ENCODE measurements at places on chromosomes 5 and 9.
A peak's percentile ranks its signal among the peaks of the same experiment; 100 is the strongest.

- no peak for DNase-seq
Observed at GRCh38 chr5:93532370-93532769, 48.6 kb downstream of the NR2F1-AS1 start.

- DNase-seq = peak; percentile 73
Observed at GRCh38 chr5:146137967-146138403, 32.6 kb upstream of the PLAC8L1 start.

- no peak for DNase-seq
Observed at GRCh38 chr9:100131216-100131615, 32.2 kb downstream of the INVS start.

DNA sequence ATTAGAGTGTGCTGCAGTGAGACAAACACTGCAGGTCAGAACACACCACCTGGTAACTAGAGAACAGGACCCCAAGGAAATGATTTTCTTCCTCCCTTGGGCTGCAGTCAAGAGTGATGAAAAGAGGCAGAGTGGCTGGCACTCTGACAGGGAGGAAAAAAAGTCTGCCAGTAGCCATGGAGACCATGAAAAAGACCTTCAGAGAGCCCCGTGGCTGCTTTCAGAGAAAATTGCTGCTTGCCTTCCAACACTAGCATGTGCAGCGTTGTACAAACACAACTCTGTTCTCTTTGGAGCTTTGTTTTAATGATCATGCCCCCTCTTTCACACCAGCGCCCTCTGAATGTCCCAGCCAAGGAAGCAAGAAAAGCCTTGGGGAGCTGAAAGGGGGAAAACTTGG lies 68.8 kb downstream of the ANKRD55 start:
- DNase-seq = no peak

DNA sequence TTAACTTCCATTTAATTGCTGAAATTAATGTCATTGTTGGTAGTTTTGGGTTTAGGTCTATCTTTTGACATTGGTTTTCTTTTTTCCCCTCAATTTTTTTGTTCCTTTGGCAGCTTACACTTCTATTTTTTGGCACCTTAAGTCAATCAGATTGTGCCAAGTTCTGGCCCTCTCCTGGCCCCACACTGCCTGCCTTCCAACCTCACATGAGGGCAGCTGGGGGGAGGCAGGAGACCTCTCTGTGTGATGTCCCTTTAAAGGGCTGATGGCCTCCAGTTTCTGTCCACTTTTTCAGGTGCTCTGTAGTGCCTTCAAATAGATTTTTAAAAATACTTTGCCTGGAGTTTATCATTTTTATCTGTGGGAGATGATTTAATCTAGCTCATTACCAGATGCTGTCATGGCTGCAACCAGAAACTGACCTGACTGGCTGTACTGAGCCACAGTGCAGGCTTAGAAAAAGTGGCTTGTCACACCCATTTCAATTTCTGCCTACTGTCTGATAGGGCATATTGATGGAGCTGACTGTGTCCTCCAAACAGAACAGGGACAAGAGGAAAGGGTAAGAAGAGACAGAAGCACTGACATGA lies 196.6 kb downstream of the FANCC start:
- DNase-seq = no peak

DNA sequence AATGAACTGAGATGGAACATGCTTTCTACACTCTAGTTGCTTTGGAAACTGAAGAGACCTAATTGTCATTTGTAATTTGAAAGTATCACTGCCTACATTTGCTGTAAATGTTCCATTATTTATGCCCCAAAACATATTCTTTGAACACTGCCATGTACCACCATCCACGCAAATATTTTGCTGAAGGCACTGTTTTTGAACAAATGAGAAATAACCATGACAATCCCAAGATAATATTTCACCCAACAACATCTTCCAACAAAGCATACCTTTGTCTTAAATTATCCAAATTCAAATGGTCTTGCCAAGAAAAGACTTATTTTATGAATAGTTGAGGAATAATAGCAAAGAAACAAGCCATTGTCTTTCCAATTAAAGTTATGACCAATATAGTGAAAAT lies 356.2 kb downstream of the SEMA5A start:
- no peak for DNase-seq

DNA sequence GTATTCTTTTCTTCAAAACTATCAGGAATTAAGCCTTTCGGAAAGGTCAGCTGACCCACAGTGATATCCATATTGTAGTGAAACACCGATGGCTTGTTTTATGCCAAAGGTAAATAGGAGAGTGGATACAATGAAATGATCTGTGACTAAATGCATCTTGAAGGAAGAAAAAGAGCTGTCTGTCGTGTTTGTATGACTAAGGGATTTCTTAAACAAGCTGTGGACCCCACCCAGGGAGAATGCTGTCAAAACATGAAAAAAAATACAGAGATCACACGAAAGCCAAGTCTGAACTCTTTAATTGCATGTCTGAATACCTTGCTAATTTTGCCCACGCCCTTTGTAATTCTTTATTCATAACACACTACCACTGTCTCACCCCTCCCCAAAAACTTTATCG lies 286.4 kb upstream of the WWC1 start:
- DNase-seq = no peak

GRCh38 chr9:109272745-109273144 lies 48.1 kb downstream of the EPB41L4B start:
- DNase-seq = no peak

GRCh38 chr5:142816531-142817430 lies 46.6 kb downstream of the ARHGAP26 start:
- DNase-seq = peak; percentile 79

- DNase-seq = no peak
Observed at GRCh38 chr9:126927419-126927818, 12.8 kb downstream of the RALGPS1 start.

DNA sequence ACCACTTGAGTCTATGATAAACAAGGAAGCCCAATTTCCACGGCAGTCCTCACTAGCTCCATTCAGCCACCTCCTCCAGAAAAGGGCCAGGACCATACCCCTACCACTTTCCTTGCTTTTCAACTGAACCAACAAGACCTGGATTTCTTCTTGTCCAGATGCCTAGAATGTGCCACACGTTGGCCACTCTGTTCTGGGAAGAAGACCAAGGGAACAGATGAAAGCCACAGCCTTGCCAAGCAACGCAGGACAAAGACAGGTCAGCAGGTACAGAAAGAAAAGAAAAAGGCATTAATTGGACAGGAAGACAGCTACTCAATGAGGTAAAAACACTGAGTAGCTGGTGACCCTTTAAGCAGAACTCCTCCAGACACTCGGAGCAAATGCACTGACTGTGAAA lies 2.2 kb downstream of the CCNJL start:
- DNase-seq = no peak

DNA sequence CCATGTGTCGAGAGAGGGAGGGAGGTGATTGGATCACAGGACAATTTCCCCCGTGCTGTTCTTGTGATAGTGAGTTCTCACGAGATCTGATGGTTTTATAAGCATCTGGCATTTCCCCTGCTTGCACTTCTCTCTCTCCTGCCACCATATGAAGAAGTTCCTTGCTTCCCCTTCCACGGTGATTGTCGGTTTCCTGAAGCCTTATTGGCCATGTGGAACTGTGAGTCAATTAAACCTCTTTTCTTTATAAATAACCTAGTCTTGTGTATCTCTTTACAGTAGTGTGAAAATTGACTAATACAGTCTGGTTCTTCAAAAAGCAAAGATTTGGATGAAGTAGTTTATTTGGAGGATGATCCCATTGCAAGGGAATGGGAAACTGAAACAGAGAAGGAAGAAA lies 11.3 kb upstream of the MIER3 start:
- DNase-seq = no peak

GRCh38 chr5:148467958-148468357 lies 84.2 kb downstream of the FBXO38 start:
- DNase-seq = no peak

DNA sequence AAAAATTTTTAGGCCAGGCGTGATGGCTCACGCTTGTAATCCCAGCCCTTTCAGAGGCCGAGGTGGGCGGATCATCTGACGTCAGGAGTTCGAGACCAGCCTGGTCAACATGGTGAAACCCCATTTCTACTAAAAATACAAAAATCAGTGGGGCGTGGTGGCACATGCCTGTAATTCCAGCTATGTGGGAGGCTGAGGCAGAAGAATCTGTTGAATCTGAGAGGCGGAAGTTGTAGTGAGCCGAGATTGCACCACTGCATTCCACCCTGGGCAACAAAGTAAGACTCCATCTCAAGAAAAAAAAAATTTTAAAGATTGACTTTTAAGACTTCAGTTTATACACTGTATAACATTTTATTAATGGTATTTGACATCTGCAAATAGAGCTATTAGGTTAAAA lies 60.1 kb upstream of the GNAQ start:
- DNase-seq = no peak

DNA sequence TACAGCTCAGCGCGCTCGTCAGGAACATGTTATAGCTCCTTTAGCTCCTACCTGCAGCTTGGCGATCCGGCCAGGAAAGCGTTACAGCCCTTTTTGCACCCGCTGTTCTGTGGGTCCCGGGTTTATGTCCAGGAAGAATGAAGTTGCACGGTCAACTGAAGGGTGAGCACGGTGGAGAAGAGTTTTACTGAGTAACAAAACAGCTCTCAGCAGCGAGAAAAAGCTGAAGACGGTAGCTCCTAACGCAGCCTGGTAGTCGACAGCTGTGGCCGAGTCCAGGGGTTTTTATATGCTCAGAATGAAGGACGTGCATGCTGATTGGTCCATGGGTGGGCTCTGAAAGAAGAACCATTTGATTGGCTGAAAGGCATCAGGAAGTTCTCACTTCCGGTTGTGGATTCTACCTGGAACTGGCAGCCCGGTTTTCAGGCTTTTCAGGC lies 1830.1 kb upstream of the NUDT12 start:
- no peak for DNase-seq

GRCh38 chr5:113205323-113205722 lies 228.7 kb downstream of the DCP2 start:
- no peak for DNase-seq

DNA sequence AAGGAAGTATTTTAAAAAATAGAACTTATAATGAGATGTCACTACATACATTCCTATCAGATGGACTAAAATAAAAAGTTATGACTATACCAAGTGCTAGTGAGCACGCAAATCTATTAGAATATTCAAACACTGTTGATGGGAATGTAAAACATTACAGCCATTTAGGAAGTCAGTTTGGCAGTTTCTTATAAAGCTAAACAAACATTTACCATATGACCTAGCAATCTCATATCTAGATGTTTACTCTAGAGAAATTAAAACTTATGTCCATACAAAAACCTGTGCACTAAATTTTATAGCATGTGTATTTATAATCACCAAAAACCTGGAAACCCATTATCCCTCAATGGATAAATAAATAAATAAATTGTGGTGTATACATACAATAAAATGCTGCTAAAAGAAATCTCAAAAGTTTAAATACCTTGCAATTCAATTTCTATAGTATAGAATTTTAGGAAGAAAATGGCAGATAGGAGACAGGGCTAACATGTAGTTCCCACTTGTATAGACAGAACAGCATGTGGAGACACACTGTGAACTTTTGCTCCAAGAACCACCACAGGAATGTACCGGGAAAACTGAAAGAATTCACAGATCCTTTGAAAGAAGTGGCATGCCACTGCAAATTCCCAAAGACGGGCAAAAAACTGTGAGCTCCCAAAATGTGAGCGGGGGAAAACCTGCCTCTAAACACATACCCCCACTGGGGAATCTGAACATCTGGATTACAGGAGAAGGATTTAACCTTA lies 174.6 kb upstream of the SPEF2 start:
- no peak for DNase-seq

DNA sequence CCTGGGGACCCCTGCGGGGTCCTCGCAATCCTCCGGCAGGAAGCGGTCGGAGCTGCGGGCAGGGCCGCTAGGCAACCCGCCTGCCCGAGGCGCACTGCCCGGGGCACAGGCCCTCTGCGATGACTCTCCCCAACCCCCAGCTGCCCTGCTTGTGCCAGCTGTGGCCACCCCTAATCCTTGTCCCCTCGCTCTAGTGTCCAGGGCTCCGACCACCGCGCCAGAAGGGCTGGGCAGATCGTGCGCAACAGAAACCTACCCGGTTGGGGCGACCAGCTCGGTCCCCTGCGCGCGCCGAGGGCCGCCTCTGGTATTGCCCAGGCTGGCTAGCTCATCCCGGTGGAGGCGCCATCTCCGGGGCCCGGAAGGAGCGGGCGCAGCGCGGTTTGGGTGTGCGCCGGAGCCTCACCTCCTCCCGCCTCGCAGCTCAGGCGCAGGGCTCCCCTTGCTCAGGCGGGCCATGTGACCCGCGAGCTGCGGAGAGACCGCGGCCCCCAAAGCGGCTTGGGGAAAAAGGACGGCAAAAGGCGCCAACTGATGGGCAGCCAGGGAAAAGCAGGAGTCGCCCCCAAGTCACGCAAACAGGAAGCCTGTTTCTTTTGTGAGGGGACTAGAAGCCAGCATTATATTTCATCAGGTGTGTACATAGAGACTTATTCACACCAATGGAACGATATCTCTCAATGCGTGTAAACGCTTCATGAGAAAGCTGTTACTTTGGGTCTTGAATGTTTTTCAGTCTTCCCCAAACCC lies 46.8 kb upstream of the RNF20 start:
- DNase-seq = peak; percentile 79

GRCh38 chr9:129990269-129991010 lies 52.5 kb downstream of the FNBP1 start:
- no peak for DNase-seq

DNA sequence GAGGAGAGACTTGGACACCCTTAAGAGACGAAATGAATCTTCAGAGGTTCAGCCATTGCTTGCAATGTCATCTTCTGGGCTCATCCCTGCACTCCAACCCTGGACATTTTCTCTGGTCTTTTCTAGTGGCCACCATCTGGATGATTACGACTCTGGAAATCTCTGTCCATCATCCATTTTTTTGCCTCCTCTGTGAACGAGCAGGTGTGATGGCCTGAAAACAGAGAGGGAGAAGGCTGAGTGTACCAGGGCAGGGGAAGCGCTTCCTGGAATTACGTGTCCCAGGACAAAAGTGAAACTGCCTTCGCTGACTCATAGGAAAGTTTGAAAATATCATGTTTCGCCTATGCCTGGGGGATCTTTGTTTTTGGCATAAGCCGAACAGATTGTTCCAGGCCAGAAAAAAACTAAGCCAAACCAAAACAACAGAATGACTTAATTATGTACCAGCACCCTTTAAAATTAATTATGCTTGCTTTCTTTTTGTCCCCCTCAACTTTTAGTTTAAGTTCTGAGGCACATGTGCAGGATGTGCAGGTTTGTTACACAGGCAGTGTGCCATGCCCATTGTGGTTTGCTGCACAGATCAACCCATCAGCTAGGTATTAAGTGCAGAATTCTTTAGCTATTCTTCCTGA lies 31.9 kb downstream of the ANKRD33B start:
- DNase-seq = no peak

DNA sequence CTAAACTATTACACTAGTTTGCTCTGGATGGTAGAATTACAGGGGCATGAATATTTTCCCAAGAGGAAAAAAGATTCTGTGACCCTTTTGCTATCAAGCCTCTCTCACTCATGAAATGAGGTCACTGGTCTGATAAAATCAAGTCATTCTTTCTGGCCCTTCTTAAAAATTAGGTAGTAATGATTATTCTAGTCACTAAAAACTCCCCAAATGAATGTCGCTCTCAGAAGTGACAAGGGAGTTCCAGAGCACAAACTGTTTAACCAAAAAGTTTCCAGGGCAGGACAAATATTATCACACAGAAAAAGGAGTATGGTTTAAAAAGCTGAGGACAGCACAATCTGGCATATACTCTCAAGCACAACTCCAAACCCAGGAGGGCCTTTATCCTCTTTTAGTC lies 12.5 kb downstream of the ERMP1 start:
- DNase-seq = no peak

GRCh38 chr9:91411096-91411771 lies 12.4 kb downstream of the NFIL3 start:
- DNase-seq = no peak

GRCh38 chr9:34717996-34718614 lies 8.2 kb upstream of the CCL21 start:
- no peak for DNase-seq
